Stimulated activated CD4-positive, alpha-beta T cell treated with anti-CD3 and anti-CD28 coated beads, Interleukin-15, amount 100 ng/mL, for 1 hour (primary cell): ENCODE measurements at places on chromosomes 6 and 20.

GRCh38 chr6:169617562-169617961 is 84.3 kb downstream of the WDR27 start:
- DNase-seq = no peak

DNA sequence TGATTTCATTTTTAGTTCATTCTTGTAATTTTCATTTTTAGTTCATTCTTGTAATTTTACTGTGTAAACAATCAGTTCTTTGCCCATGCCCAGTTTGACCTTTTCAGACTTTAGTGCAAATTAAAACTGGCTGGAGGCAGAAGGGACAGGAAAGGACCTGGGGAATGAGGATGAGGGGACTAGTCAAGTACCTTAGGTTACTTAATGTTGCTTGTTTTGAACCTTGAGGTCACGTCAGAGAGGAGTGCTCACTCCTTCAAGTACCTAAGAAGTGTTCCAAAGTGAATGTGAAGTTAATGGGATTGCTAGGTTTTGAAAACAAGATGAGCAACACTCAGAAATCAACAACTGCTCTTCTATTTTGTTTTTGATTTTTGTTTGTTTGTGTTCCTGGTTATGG is 82.5 kb downstream of the FOXO3 start:
- no peak for DNase-seq

DNA sequence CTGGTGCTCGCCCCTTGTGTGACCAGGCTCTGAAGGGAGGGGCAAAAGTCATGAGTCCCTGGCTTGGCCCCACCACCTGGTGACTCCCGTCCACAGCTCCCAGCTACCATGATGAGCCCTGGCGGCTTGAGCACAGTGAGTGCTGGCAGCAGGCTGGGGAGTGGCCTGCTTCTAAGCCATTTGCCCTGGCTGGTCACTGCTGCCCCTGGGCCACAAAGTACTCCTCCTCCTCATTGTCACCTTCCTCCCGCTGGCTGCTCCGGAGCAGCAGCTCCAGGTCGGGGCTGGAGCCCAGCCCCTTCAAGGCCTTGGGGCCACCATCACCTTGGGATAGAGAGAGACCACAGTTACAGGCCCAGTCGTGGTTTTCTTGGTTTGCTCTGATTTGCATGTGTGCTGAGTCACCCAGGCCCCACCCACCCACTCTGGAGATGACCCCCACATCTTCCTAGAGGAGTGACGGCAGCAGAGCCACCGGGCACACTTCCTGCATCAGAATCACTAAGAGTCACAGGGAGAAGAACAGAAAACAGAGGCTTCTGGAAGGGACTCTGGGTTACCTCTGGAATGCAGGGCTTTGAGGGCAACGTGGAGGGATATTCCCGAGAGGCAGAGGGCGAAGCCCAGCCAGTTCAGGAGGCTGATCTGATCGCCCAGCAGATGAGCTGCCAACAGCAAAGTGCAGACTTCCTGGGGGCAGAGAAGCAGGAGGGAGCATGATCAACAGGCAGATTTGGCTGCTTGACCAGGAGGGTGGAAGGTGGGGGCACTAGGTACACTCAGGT is 42.1 kb upstream of the CDH22 start:
- no peak for DNase-seq

DNA sequence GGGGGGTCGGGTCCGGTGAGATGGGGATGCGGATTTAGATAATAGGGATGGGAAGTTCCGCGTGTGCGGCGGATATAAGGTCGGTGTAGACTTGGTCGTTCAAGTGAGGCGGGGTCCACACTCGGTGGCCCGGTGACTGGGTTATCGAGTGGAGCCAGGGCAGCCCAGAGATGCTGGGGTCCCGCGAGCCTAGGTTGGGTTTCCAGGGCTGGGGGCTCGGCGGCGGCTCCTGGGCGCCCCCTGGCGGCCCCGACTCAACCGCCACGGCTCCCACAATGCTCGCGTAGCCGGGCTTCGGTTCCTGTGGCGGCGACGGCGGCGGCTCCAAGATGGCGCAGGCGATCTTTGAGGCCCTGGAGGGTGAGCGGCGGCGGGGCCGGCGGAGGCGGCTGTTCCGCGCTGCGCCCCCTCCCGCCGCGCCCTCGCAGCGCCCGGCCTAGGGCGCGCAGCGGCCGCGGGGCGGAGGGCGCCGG is at the start of gene ZNF341:
ZNF341 (plus strand) TSS at position 304 of the 473 bp plus-strand sequence; CDS start at position 330, 26 bp downstream.
- DNase-seq = peak; percentile 85

- no peak for DNase-seq
Observed at GRCh38 chr6:93196406-93196970, 222.9 kb downstream of the EPHA7 start.

- no peak for DNase-seq
Observed at GRCh38 chr6:120355822-120356221, 978.5 kb downstream of the TBC1D32 start.

- no peak for DNase-seq
Observed at GRCh38 chr6:151096255-151096612, 143.5 kb upstream of the AKAP12 start.

DNA sequence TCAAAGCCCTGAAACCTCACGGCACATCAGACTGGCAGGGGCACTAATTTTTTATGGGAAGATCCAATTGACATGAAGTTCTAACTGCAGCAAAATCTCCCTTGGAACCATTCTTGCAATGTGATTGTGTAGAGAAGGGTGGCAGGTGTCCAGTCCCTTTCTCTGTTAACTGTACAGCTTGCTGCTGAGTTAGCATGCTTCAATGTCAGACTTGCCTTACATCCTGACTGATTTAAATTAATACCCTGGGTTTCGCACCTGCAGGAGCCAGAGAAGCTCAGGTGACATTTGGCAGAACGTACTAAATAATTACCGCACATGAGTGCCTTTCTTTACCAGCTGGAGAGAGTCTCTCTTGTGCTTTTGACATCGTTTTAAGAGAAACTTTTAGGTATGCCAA is 123.0 kb downstream of the DOK5 start:
- no peak for DNase-seq

DNA sequence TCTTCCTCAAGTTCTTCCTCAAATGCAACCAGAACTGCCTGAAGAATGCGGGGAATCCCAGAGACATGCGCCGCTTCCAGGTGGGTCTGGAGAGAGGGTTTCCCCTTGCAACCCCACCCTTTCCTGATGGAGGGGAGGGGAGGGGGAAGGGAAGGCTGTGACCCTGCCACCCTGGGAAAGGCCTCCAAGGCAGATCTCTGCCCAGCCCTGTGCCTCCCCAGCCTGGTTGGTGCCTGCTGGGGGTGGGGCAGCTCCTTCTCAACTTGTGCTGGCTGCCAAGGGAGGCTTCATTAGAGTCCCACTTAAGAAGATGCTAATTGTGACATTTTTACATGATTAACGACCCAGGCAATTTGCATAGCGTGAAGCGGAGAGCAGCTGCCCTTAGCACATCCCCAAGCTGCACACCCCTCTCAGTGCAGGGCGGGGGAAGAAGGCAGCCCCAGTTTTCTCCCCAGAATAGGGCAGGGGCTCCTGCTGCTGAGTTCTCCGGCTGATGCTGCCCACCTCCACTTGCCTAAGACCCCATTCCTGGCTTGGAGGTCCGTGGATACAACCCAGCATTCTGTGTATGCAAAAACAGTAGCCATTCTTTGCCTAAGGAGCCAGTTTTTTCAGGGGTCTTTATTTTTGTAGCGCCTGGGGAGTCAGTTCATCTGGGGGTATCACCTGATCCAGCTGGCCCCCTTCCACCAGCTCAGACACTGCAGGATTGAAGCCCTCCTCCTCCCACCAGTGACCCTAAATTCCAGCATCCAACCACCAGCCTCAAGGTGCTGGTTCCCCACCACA is 51.7 kb downstream of the CPXM1 start:
- DNase-seq = no peak

DNA sequence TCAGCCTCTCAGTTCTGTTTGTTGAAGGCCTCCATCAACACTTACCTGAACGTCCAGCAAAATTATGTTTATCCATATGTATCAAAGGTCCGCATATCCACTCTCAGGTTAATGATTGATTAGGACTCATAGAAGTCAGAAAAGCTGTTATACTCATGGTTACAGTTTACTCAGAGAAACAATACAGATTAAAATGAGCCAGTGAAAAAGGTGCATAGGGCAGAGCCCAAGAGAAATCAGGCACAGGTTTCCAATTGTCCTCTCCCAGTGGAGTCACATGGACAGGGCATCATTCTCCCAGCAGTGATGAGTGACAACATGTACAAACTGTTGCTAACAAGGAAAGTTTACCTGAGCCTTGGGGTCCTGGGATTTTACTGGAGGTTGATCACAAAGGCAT is 36.2 kb downstream of the THEMIS start:
- DNase-seq = no peak

- no peak for DNase-seq
Observed at GRCh38 chr20:62721511-62722370, 13.1 kb downstream of the NTSR1 start.

- DNase-seq = no peak
Observed at GRCh38 chr6:77133031-77133430, 330.3 kb downstream of the HTR1B start.

DNA sequence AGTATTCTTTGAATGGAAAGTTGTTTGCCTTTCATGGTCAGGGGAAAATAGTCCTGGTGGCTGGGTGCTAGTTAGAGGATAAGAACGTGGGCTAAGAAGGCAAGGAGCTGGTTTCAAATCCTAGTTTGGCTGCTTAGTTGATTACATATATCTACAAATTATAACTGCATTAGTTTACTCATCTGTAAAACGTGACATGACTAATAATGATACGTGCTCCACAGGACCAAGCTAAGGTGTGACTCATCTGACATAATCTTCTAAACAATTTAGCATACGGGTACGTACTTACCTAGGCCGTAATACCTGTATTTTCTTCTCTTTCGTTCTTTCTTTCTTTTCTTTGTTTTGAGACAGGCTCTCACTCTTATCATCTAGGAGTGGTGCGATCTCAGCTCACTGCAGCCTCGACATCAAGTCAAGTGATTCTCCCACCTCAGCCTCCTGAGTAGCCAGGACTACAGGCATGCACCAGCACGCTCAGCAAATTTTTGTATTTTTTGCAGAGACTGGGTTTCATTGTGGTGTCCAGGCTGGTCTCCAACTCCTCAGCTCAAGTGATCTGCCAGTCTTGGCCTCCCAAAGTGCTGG is 1274.2 kb upstream of the GJE1 start:
- DNase-seq = no peak

GRCh38 chr20:49507741-49508434 is 25.4 kb upstream of the KCNB1 start:
- DNase-seq = no peak

DNA sequence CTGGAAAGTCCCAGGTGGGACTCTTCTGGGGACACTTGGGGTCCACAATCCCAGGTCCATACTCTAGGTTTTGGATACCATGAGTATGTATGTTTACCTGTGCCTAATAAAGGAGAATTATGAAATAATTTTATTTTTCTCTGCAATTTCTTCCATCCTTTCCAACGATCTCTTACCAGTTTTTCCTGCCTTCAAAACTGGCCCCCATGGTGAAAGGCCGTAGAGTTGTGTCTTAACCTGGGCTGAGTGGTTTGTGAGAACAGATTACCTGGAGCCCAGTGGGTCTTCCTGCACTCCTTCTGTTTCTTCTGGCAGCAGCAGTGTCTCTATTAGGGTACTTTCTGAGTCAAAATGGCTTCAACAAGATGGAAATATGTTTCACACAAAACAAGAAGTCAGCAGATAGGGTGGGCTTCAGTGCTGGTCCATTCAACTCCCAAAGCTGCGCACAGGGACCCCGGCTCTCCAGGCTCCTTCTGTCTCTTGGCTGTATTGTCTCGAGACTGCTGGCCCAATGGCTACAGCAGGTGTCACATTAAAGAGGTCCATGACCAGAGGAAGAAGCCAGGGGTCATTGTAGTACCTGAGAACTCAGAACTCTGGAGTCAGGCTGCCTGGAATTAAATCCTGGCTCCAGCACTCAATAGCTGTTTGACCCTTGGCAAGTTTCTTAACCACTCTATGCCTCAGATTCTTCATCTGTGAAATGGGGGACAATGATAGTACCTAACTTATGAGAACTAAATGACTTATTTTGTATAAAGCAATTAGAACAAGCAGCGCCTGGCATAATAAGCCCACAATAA is 10.5 kb upstream of the RBCK1 start:
- DNase-seq = no peak

DNA sequence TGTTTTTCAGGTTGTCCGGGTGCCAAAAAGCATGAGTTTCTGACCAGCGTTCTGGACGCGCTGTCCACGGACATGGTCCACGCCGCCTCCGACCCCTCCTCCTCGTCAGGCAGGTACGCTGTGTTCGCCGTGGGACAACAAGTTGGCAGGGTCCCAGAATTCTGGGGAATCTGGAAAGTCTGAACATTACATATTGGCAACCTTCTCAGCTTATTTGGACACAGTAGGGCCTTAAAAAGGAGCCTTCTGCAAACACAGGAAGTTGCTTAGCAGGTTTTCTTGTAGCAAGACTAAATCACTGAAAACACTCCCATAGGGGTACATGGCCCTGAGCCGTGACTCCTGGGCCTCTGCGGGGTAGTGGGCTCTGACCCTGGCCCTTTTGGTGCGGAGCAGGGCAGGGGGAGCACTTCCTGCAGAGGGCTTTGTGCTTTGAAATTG is 209.7 kb downstream of the SMOC2 start:
- DNase-seq = no peak

DNA sequence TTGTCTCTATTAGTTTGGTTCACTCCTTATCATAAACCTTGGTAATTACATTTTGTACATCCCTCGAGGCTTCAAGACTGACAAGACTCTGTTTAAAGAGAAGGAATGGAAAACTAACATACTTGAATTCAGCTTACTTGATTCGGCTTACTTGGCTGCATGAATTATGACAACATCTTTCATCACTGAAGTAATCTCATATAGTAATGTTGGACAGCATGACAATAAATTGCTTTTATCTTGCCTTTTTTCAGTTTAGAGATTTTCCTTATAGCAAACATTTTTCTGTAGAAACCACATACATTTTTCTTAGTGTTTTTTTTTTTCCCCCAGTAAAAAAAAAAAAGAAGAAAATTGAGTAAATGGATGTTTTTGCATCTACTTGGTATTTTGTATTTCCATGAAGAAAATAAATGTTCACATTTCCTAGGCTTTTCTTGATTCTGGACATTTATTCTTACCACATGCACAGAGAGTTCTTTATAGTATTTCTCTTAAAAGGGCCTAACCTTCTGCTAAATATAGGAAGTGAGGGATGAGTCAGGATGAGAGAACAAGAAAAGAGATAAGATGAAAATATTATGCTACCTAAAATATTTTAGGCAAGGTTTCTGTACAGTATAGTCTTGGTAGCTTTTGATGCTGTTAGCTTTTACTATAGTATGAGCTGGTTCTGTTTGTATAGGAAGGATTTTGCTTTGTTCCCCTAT is 101.0 kb upstream of the HDGFL1 start:
- DNase-seq = no peak
